ENCODE measurements at places on chromosomes 5 and 9.

GRCh38 chr9:98789483-98790133, 6.7 kb downstream of the ANKS6 start:
- no peak for DNase-seq

GRCh38 chr9:96554801-96555566, 64.7 kb downstream of the CDC14B start:
- no peak for DNase-seq

GRCh38 chr9:110509792-110510191, 69.7 kb downstream of the SVEP1 start:
- DNase-seq: no peak

DNA sequence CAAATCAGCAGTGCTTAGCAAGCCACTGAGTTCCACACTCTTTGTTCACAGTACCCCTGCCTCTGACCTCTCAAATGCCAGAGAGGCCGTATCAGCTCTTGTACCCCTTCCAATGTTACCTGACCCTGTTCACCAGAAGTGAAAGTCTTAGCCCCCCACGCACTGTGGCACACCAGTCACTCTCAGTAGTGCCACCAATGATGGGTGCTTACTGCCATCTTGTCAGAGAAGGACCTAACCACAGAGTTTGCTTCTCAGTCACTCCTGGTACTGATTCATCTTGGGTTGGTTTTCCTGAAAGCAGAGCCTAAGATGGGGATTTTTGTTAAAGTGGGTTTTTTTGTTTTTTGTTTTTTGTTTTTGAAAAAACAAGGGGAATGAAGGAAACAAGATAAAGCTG, 28.8 kb upstream of the PANK3 start:
- DNase-seq: no peak

DNA sequence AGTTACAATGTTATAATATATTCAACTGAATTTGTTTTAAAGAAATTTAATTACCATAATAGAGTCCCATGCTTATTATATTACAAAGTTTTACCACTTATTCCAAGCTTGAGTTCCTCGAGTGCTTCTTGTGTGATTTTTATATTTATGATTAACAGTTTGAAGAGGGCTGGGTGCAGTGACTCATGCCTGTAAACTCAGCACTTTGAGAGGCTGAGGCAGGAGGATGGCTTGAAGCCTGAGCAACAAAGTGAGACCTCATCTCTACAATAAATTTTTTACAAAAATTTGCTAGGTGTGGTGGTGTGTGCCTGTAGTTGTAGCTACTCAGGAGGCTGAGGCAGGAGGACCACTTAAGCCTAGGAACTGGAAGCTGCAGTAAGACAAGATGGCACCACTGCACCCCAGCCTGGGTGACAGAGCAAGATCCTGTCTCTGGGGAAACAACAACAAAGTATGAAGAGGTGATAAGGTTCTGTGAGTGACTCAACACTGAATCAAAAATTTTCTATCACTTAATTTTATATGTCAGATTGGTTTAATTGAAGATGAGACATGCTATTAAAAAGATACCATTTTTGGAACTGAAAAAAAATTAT, 9.2 kb downstream of the POC5 start:
- no peak for DNase-seq

DNA sequence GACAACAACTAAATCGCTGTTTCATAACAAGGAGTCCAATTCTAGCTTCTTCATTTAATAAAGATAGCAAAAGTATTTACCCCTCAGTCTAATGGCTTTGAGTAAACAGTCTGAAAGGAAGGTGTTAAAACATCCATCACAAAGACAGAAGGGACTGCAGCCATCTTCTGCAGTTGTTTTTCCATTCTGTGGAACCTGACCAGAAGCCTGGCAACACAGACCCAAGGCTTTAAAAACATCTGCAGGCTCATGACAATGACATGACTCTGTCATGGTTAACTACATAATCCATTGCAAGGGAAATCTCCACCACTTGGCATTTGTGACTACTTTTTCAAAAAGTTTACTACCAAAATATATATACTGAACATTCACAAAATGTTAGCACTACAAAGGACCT, 51.9 kb downstream of the ELL2 start:
- DNase-seq: no peak

GRCh38 chr5:52804387-52804791, 16.7 kb downstream of the ITGA1 start:
- DNase-seq: no peak

GRCh38 chr9:100724886-100725285, 147.0 kb downstream of the CAVIN4 start:
- no peak for DNase-seq

- no peak for DNase-seq
Observed at GRCh38 chr5:163807781-163808180, 302.4 kb downstream of the MAT2B start.

- no peak for DNase-seq
Observed at GRCh38 chr9:3912280-3912679, 386.5 kb upstream of the RFX3 start.

- DNase-seq: no peak
Observed at GRCh38 chr5:41527201-41527779, 16.9 kb upstream of the PLCXD3 start.

DNA sequence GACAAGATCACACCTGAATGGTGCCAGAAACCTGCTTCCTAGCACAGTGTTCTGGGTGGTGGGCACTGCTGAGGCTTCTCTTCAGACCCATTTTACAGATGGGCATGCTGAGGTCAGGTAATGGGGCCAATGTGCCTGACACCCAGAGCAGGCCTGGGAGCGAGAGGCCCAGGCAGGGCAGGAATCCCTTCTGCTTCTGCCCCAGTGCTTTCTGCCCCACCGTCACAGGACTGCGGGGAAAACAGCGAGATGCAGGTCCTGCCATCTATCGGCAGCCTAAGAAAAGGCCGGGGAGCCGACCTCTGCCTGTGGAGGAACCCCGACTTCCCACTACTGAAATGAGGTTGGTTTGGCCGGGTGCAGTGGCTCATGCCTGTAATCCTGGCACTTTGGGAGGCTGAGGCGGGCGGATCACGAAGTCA, 22.8 kb upstream of the RNU6ATAC start:
- DNase-seq: no peak

GRCh38 chr9:967436-967835, 9.0 kb upstream of the DMRT3 start:
- DNase-seq: no peak

DNA sequence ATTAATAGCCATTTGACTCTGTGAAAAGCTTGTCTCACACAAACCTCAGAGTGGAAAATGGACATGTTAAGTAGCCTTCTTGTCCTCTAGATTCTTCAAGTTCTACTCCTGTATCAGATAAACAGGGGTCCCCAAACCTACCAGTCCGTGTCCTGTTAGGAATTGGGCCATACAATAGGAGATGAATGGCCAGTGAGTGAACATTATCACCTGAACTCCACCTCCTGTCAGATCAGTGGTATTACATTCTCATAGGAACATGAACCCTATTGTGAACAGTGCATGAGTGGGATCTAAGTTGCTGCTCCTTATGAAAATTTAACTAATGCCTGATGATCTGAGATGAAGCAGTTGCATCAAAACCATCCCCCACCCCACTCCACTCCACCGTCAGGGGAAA, 136.3 kb downstream of the TMEM232 start:
- DNase-seq: no peak

- no peak for DNase-seq
Observed at GRCh38 chr5:114782177-114782576, 387.5 kb downstream of the TRIM36 start.

GRCh38 chr9:131997779-131998178, 81.9 kb downstream of the MED27 start:
- peak; percentile 54 for DNase-seq

- DNase-seq: peak; percentile 52
Observed at GRCh38 chr5:179679014-179679674, 1.7 kb downstream of the CBY3 start.

GRCh38 chr5:52007230-52007858, 624.1 kb downstream of the ISL1 start:
- peak; percentile 24 for DNase-seq

Data from right lung (tissue), 10 donors.